Natural killer cell treated with Interleukin-12 subunit alpha and Interleukin-12 subunit beta and Interleukin-15 and Interleukin-18, amount 100 ng/mL, for 72 hours (primary cell): ENCODE measurements at places on chromosomes 11 and 22.
A peak's percentile ranks its signal among the peaks of the same experiment; 100 is the strongest.

DNA sequence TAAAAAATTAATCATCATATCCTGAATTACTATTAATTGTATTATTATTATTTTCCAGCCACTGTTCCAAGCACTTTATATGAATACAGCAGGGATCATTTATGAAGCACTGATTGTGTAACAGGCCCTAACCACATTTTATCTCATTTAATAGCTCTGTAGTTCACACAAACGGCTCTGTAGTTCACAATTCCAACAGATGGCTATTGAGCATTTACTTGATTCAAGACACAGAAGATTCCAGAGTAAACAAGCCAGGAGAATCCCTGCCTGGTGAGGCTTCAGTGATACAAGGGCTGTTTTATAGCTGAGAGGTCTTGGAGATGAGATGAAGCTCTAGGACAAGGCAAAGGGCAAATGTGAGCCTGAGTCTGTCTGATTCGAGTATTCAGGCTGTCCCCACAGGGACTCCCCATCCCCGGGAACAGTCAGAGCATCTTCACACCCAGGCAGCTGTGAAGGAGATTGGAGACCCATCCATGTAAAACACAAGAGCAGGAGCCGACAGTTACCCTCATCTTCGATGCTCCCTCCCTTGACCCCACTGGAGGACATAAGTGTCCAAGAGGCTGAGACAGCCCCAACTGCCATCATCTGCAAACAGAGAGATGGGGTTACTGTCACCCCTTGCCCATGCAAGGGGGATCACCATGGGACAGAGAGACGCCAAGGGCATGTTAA, 222.5 kb downstream of the MN1 start:
- no peak for DNase-seq
- no peak overlapping the region for H3K27ac ChIP-seq
- no peaks in the 10 kb centered on the region for H3K36me3 ChIP-seq
- peaks cover 7% of the 10 kb centered on the region for H3K27me3 ChIP-seq

DNA sequence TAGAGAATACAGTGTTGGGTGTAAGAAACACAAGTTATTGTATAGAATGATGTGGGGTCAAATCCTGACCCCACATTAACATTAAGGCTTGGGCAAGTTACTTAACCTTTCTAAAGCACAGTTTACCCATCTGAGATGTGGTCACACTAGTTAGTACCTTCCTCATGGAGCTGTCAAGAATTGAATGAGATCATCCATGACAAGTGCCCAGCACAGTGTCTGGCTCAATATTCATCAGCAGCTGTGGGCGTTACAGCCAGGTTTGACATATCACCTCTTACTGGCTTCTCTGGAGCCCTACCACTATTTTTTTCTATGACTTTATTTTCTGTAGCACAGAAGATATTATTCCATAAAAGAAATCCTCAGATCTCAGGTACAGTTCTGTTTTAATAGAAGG, 57.2 kb downstream of the SC5D start:
- no peak for DNase-seq
- H3K4me1 ChIP-seq = no peaks in the 10 kb centered on the region
- no peaks in the 10 kb centered on the region for H3K36me3 ChIP-seq
- H3K27me3 ChIP-seq = peaks cover 10% of the 10 kb centered on the region

DNA sequence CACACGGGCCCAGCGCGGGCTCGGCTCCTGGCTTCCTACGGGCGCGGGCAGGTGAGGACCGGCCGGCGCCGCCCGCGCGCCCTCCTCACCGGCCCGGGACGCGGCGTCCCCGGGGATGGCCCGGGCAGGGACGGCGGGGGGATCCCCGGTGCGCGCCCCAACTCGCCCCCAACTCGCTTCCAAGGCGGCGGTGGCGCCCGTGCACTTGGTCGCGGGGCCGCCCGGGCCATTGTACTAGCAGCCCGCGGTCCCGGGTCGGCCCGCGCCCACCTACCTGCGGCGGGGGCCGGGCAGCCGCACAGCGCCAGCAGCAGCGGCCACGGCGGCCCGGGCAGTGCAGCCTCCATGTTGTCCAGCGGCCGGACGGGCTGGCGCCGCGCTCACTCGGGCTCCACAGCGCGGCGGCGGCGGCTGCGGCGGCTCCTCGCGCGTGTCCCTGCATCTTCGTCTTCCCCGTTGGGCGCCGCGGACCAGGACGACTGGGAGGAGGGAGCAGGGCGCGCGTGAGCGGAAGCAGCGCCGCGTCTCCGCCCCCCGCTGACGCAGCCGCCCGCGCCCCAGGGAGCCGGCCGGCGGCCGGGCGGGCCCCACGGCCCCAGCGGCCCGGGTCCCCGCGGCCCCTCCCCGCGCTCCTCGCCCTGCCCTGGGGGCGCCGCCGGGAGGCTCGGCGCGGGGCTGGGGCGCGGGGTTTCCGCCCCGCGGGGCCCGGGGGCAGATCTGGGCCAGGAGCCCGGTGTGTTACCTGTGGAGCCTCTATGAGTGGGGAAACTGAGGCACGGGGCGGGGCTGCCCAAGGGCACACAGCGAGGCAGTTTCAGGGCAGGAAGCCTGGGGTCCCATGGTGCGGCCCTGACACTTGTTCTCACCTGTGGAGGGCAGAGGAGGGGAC, 159.3 kb upstream of the GRK3 start:
- peaks cover 17% of the 10 kb centered on the region for H3K4me1 ChIP-seq
- H3K27me3 ChIP-seq = no peaks in the 10 kb centered on the region
- no peaks in the 10 kb centered on the region for H3K36me3 ChIP-seq
- H3K4me3 ChIP-seq = peak overlapping the region; percentile 36
- DNase-seq = peak; percentile 88

- H3K4me3 ChIP-seq = peak overlapping the region; percentile 78
- DNase-seq = no peak
- H3K36me3 ChIP-seq = no peaks in the 10 kb centered on the region
- H3K4me1 ChIP-seq = peaks cover 47% of the 10 kb centered on the region
- H3K27me3 ChIP-seq = no peaks in the 10 kb centered on the region
- peak overlapping the region; percentile 74 for H3K27ac ChIP-seq
These were observed 107.5 kb upstream of the OR4B1 start for GRCh38 chr11:48109046-48109666.

DNA sequence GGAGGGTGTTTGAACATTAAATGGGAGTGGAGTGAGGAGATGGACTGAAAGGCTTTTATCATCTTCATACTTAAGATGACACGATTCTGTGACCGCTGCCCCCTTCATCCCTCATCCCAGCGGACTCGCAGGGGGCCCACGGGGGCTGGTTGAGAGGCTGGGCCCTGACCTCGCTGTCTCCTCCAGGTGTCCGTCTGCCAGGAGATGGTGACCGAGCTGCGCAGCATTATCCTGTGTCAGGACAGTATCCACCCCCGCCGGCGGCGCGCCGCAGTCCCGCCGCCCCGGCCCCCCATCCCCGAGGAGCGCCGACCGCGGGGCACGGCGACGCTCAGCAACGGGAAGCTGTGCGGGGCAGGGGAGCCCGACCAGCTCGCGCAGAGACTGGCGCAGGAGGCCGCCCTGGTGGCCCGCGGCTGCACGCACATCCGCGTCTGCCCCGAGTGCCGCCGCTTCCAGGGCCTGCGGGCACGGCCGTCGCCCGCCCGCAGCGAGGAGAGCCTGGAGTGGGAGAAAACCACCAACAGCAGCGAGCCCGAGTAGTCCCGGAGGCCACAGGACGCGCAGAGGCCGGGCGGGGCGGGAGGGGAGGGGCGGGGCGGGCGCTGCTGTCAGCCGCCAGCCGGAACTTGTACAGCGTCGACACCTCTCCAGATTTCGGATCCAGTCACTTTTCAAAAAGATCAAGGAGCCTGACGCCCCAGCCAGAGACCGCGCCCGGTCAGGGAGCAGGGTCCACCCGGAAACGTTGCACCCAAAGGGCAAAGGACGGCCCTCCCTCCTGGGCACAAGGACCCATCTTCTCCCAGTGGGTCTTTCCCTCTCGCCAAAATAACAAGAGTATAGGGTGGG, 38.0 kb upstream of the TBCEL start:
- H3K4me3 ChIP-seq = peak overlapping the region; percentile 82
- no peaks in the 10 kb centered on the region for H3K36me3 ChIP-seq
- no peak overlapping the region for H3K27ac ChIP-seq
- peaks cover 30% of the 10 kb centered on the region for H3K27me3 ChIP-seq
- DNase-seq = no peak

GRCh38 chr11:82995235-82995634, 76.5 kb downstream of the RAB30 start:
- peak overlapping the region; percentile 26 for H3K4me3 ChIP-seq
- H3K4me1 ChIP-seq = peaks cover 39% of the 10 kb centered on the region

- no peaks in the 10 kb centered on the region for H3K36me3 ChIP-seq
- peak overlapping the region; percentile 29 for H3K27ac ChIP-seq
- no peak overlapping the region for H3K4me3 ChIP-seq
- H3K27me3 ChIP-seq = no peaks in the 10 kb centered on the region
- DNase-seq = no peak
- H3K4me1 ChIP-seq = peaks cover 27% of the 10 kb centered on the region
These were observed 13.1 kb downstream of the MOV10L1 start for GRCh38 chr22:50102946-50103345.

GRCh38 chr11:64501500-64502427, 89.3 kb upstream of the SLC22A12 start:
- H3K4me1 ChIP-seq = no peaks in the 10 kb centered on the region
- H3K36me3 ChIP-seq = no peaks in the 10 kb centered on the region
- H3K4me3 ChIP-seq = no peak overlapping the region
- H3K27ac ChIP-seq = no peak overlapping the region
- DNase-seq = no peak
- H3K27me3 ChIP-seq = peaks cover 14% of the 10 kb centered on the region
